Fibroblast of lung (primary cell): ENCODE measurements at places on chromosomes 2 and 18. TPM values are rescaled to one million over a fixed set of nuclear protein-coding genes. Genes with fewer than 3 reads are reported as not detected.

Gene TGFA
- not detected in 2 replicates for total RNA-seq

Gene RNF181
- total RNA-seq = 187 and 247 TPM in 2 replicates

Gene DNMT3A
- 16.9 and 19.7 TPM in 2 replicates for total RNA-seq

Gene CLEC4F
- total RNA-seq = not detected in 2 replicates

Gene CDKL4
- total RNA-seq = 3.0 and 3.1 TPM in 2 replicates

Gene TAF4B
- total RNA-seq = 2.0 and 2.6 TPM in 2 replicates

Gene RAB1A
- total RNA-seq = 63.4 and 89.8 TPM in 2 replicates

Gene LHCGR
- not detected in 2 replicates for total RNA-seq

Gene KIAA2012
- under 0.01 TPM in 1 of 2 replicates, not detected in the other for total RNA-seq

Gene ESPNL
- 1.3 and 2.8 TPM in 2 replicates for total RNA-seq

Gene FSHR
- under 0.01 TPM in 1 of 2 replicates, not detected in the other for total RNA-seq

Gene CYP26B1
- 0.17 and 0.51 TPM in 2 replicates for total RNA-seq

Gene TDRD15
- not detected in 2 replicates for total RNA-seq

Gene TCF23
- total RNA-seq = under 0.01 TPM in 1 of 2 replicates, not detected in the other

Gene KIF1A
- not detected in 2 replicates for total RNA-seq

Gene SFTPB
- not detected in 2 replicates for total RNA-seq

Gene GALNT13
- 0.17 and 0.26 TPM in 2 replicates for total RNA-seq

Gene SRD5A2
- not detected in 2 replicates for total RNA-seq

Gene FEV
- not detected in 2 replicates for total RNA-seq

Gene IKZF2
- 8.2 and 17.2 TPM in 2 replicates for total RNA-seq

Gene CD28
- not detected in 2 replicates for total RNA-seq

Gene PROM2
- total RNA-seq = 0.26 and 0.33 TPM in 2 replicates

Gene LAMA1
- total RNA-seq = 5.8 and 24.9 TPM in 2 replicates

Gene DHRS9
- not detected in 2 replicates for total RNA-seq
